ENCODE measurements at places on chromosomes 13 and 19. TPM values are rescaled to one million over a fixed set of nuclear protein-coding genes. Genes with fewer than 3 reads are reported as not detected.

HPN gene
- total RNA-seq = 2.0 TPM

PABPC3 gene
- 0.23 TPM for total RNA-seq

ZNF737 gene
- total RNA-seq = 6.2 TPM

CATSPERD gene
- total RNA-seq = 0.65 TPM

NCR1 gene
- not detected for total RNA-seq

ZNF628 gene
- 6.2 TPM for total RNA-seq

LPAR6 gene
- 2.4 TPM for total RNA-seq

MYADM gene
- total RNA-seq = 48.7 TPM

SMIM44 gene
- 1.0 TPM for total RNA-seq

CEACAM21 gene
- total RNA-seq = not detected

SPATA13 gene
- total RNA-seq = 12.1 TPM

SIGLEC12 gene
- total RNA-seq = not detected

ACP7 gene
- total RNA-seq = 0.22 TPM

SULT2B1 gene
- total RNA-seq = not detected

TPTE2 gene
- total RNA-seq = not detected

TNFSF11 gene
- 1.2 TPM for total RNA-seq

SIGLECL1 gene
- not detected for total RNA-seq

LRFN3 gene
- 6.2 TPM for total RNA-seq

NALCN gene
- total RNA-seq = 3.8 TPM

FUT6 gene
- not detected for total RNA-seq

NCAN gene
- total RNA-seq = not detected

ZNF154 gene
- total RNA-seq = 2.1 TPM

Measured in epithelial cell of proximal tubule (primary cell).